Uterus (tissue), 4 donors: ENCODE measurements at places on chromosomes 1 and 21. TPM values are rescaled to one million over a fixed set of nuclear protein-coding genes. Genes with fewer than 3 reads are reported as not detected.

DNA sequence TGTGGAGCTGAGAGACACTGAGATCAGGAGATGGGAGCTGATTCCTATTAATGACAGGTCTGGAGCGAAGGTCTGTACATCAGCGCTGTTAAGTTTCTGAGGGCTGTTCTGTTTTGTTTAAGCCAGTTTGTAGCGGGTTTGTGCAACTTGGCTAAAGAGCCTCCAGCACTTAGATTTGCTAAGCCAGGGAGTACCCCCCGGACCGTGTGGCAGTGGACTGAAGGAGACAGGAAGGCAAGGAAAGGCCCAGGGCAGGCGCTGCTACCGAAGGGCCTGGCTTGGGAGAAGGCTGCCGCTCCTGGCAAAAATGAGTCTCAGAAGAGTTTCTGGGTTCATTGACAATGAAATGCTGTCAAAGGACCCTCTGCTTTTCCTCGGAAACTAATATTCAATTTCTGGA is 139.3 kb upstream of the ZNF644 start:
- DNase-seq: no peak

DNA sequence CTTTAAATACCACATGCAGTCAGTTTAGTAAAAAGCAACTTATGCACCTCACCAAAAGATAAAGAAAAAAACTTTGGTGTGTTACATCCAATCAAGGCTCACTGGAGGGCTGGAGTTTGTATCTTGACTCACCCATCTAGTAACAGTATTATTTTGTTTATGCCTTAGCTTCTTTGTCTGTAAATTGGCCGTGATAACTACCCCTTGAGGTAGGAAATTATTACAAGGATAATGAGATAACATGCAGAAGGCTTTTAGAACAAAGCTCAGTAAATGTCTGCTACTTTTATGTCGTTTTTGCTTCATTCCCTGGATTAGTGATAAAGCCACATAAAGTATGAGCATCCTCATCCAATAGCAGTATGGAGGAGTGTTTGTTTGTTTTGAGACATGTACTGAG is 94.8 kb downstream of the ATP5PO start:
- DNase-seq: no peak

DNA sequence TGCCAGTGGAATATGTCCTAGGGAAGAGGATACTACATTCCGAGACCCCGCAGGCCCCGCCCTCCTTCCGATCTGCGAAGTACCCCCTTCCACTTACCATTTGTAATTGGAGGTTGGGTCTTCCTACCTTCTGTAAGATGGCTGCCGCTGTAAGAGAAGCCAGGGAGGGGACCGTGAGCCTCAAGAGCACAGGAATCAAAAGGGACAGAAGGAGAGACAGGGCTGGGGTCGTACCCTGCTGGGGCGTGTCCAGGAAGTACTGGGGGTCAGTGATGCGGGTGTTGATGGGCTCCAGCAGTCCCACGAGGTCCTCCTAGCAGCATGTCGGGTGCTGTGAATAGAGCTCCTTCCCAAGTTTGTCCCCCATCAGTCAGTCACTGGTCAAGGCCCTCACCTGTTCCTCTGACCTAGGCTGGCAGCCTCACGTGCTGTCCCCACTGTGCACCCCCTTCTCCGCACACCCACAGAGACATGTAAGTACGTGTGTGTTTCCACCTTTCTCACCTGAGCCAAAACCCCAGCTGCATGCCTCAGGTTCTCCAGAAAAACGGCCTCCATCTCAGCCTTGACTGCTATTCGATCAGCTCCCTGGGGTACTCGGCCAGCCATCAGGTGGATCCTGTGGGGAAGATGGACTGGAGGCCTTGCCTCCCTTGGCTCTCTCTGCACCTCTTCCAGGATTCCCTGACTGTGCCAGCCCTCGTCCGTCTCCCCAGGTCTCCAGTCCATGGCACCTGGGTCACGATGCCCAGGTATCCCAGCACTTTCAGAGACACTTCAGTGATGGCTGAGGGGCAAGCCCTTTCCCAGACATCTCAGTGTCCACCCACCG is 1.8 kb downstream of the HYI start:
- no peak for DNase-seq

DNA sequence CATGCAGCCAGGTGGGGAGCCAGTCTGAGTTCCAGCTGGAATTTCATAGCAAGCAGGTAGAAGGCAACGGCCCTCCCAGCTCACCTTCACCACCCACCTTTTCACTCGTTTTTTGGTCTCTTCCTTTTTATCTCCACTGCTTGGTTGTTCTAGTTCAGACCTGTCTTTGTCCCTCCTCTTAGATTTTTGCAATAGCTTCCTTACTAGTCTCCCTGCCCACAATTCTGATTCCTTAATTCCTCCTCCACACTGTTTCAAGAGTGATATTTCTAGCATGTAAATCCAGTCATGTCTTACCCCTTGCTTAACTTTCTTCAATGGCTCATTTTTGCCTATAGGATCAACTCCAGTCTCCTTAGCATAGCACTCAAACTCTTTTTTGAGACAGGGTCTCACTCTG is 119.6 kb downstream of the TMEM53 start:
- no peak for DNase-seq

DNA sequence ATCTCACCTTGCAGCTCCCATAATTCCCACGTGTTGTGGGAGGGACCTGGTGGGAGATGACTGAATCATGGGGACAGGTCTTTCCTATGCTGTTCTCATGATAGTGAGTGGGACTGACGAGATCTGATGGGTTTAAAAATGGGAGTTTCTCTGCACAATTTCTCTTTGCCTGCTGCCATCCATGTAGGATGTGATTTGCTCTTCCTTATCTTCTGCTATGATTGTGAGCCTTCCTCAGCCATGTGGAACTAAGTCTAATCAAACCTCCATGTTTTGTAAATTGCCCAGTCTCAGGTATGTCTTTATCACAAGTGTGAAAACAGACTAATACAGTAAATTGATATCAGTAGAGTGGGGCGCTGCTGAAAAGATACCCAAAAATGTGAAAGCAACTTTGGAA is 195.7 kb downstream of the SLC44A5 start:
- no peak for DNase-seq

GRCh38 chr1:109719337-109719837 is 7.3 kb downstream of the GSTM5 start:
- DNase-seq: no peak

DNA sequence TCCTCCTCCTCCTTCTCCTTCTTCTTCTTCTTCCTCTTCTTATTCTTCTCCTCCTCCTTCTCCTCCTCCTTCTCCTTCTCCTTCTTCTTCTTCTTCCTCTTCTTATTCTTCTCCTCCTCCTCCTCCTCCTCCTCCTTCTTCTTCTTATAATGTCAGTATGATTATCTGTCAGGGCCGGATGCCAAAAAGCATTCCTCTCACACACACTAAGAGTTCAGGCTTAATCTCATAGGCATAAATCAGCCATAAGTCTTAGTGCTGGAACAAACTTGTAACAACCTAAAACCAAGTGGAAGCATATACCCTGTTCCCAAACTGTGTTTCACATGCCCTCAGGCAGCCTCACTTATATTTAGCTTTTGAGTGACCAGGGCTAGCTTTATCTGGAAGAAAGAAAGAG is 240.3 kb downstream of the LMX1A start:
- DNase-seq: no peak

SMCP gene
- not detected for total RNA-seq
